Stimulated activated CD8-positive, alpha-beta memory T cell treated with anti-CD3 and anti-CD28 coated beads, Interleukin-4, amount 100 ng/mL, for 4 hours (primary cell): ENCODE measurements at places on chromosomes 2 and 18.

GRCh38 chr18:64659196-64659595, 510.3 kb upstream of the LINC00305 start:
- no peak for DNase-seq

DNA sequence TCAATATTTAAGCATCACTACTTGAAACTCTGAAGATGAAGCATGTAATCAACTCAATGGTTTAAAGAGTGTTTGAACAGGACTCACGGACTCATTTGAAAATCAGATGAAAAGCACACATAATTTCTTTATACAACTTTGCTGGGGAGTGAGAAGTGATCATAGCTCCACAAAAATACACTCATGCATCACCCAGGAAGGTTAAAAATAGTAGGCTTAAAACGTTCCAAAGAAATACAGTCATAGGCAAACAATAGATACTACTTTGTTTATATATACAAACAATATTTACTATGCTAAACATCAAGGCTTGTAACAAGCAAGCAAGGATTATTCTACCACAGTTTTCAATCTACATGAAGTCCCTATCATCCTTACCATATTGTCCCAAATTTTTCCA, 11.6 kb downstream of the HNRNPLL start:
- DNase-seq, result no peak

DNA sequence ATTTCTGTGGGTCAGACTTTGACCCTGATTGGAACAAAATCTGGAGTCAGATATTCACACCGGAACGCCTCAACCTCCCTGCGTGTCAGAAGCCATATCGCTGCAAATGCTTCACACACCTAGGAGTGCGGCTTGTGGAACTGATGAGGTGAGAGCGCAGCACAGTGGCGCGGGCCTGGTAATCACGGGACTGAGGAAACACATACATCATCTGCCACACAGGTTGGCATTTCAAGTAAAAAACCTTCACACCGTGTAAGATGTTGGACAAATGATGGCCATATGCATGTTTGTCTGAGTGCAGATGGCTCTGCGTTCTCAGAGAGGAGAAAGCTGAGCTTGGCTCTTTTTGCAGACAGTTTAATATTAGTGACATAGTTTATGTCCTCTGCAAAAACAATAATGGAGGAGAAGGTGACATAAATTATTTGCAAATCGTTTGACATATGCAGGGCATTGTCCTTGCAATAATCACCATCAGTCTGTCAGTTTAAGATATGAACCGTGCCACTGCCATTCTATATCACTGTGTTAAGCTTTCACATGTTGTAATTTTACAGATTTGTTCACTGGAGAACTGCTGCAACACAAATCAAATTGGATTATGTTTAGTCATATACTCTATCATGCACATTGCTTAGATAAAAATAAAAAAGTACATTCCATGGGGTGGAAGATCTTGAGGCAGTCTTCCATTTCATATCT, 101.4 kb downstream of the MTX2 start:
- DNase-seq, result no peak

DNA sequence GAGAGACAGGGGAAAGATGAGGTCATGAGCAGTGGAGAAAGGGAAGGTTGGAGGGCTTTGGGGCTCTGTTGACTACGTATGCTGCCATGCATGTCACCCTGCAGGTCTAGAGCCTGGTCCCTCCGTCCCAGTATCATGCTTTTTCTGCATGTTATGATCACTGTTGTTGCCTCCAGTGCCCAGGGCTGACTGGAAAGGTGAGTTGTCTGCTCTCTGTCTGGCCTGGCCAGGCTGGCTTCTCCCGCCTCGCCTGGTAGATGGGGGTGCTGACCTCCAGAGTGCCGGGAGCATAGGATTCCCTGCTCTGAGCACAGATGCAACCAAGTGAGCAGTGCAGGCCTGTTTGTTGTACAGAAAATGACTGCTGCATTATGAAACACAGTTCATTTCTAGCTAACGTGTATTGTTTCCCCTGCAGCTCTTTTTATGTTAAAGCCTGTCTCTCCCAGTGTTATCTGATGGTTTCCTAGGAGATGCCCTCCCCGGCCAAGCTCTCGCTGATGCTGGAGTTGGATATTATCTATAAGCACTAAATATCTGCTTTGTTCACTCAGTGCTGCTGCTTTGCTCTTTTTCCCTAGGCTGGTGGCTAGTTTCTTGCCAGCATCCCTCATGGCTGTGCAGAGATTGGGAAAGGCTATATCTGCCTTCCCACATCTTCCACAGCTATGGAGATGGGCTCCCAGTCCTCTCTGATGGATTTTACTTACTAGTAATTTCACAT, 158.2 kb downstream of the TDRD15 start:
- no peak for DNase-seq

DNA sequence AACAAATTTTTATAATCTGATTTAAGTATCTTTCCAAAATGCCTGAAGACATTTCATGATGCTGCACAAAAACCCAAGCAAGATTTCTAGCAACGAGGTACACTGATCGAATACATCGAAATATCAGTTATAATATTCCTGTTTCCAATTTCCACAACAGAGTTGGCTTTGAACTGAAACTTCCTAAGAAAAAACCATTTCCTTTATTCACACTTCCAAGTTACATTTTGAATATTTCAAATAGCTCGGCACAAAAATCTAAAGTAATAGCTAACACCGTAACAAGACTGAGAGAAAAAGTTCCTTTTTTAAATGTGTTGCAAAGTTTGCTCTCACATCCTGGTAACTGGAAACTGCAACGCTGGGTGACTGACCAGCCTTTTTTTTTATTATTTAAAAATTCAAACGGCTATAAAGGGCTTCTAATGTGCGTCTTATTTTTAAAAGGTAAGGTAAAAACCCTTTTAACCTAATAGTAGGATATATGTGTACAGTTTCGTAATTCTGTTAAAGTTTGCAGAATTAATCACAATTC, 1.7 kb downstream of the HNRNPLL start:
- no peak for DNase-seq

DNA sequence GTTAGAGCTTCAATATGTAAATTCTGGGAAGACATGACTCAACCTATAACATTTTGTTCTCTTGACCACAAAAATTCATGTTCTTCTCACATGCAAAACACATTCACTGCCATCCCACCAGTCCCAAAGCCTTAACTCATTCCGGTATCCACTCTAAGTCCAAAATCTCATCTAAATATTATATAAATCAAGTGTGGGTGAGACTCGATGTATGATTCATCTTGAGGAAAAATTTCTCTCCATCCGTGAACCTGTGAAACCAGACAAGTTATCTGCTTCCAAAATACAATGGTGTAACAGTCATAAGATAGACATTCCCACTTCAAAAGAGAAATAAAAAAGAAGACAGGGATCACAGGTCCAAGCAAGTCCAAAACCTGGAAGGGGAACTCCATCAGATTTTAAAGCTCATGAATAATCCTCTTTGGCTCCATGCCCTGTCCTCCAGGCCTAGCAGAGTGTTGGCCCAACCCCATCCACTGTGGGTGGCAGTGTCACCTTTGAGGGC, 101.3 kb downstream of the RAD51AP2 start:
- DNase-seq, result no peak

DNA sequence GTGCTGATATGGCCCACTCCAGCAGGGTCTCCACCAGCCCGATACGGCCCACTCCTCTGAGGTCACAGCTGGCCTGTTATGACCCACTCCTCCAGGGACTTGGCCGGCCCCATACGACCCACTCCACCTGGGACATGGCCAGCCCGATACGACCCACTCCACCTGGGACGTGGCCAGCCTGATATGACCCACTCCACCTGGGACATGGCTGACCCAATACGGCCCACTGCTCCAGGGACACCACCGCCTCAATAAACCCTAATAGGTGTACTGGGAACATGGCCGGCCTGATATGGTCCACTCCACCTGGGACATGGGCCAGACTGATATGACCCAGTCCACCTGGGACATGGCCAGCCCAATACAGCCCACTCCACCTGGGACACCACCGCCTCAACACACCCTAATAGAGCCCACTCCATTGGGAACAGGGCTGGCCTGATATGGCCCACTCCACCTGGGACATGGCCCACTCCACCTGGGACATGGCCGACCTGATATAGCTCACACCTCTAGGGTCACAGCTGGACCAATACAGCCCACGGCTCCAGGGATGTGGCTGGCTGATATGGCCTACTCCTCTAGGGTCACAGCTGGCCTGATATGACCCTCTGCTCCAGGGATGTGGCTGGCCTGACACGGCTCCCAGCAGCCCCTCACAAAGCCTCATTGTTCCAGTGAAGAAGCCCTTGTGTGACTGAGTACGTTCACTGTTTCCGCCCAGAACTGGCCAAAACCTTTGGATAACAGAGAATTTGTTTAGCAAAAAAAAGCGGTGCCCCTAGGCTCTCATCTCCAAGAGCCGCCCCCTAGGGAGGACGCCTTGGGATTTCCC, 245.6 kb downstream of the HDAC4 start:
- no peak for DNase-seq

- no peak for DNase-seq
These were observed 1608.9 kb upstream of the PIK3C3 start for GRCh38 chr18:40346146-40346545.

DNA sequence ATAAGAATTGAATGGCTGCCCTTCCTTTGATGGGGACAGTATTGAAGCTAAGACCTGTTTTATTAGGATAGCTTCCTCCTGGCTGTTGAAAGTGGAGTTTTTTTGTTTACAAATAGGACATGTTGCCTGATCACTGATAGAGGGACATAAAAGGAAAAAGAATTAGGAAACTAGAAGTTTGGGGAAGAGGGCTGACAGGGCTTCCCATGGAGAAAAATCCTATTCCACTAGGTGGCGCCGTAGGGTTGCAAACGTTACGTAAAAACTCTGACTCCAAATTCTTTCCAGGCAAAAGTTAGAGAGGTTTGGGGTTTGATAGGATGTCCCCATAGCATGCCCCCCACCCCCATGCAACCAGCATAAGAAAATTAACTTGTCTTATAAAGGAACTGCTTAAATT, 11.1 kb upstream of the RBFA start:
- no peak for DNase-seq

DNA sequence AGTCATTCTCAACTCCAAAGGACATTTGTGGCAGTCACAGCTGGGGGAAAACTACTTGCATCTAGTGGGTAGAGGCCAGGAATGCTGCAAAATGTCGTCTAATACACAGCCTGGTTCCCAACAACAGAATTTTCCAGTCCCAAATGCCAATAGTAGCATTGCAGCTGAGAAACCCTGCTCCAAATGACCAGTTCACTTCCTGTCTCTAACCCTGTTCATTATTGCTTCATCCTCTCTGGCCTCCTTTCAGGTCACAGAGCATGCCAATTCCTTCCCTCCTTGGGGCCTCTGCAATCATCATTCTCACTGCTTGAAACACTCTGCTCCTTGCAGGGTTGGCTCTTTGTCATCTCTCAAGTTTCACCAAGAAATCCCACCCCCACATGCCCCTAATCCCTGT, 139.1 kb downstream of the IRS1 start:
- DNase-seq, result no peak

- no peak for DNase-seq
These were observed 407.0 kb upstream of the CDH19 start for GRCh38 chr18:67010919-67011318.

- no peak for DNase-seq
These were observed 107.4 kb upstream of the NDUFV2 start for GRCh38 chr18:8995096-8995495.

- DNase-seq, result no peak
These were observed 481.6 kb upstream of the ACVR2A start for GRCh38 chr2:147363181-147363580.

GRCh38 chr2:27606611-27607010, 22.2 kb downstream of the CCDC121 start:
- DNase-seq, result no peak

DNA sequence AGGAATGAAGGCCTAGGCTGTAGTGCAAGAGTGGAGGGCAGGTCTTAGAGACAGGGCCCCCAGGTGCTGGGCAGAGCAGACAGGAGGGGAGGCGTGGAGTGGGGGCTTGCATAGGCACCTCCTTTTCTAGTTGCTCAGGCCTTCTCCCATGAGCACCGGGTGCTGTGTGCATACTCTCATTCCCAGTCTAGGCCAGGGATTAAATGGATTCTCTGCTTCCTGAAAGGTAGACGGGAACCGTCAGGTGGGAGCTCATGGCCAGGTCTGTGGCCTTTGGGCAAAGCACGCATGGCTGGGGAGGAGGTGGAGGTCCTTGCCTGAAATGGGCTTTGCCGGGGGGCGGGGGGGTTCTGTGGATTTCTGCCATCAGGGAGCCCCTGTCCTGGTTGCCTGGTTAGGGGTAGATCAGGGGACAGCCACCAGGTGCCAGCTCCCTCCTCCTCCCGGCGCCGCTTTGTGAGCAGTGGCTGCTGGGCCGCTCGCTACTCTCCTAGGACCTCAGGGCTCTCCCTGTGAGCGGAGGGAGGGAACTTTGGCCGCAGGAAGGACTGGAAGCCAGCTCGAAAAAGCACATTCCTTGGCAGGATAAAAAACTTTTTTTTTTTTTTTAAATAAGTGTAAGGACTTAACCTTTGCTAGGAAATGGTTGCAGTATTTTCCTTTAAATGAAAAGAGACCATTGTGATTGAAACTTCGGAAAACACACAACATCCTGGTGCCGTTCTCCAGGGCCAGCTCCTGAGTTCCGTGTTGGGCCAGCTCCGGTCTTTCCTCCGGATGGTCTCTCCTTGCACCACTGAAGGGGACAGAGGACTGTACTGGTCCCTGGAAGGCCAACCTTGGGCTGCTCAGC, 82.8 kb upstream of the HAAO start:
- DNase-seq, result no peak

DNA sequence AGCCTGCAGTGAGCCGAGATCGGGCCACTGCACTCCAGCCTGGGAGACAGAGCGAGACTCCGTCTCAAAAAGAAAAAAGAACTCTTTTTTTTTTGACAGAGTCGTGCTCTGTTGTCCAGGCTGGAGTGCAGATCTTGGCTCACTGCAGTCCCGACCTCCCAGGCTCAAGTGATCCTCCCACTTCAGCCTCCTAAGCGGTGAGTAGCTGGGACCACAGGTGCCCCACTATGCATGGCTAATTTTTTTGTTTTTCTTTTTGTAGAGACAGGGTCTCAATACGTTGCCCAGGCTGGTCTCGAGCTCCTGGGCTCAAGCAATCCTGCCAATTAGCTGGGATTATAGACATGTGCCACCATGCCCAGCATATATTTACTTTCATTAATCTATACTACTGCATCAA, 12.5 kb upstream of the INO80D start:
- no peak for DNase-seq

DNA sequence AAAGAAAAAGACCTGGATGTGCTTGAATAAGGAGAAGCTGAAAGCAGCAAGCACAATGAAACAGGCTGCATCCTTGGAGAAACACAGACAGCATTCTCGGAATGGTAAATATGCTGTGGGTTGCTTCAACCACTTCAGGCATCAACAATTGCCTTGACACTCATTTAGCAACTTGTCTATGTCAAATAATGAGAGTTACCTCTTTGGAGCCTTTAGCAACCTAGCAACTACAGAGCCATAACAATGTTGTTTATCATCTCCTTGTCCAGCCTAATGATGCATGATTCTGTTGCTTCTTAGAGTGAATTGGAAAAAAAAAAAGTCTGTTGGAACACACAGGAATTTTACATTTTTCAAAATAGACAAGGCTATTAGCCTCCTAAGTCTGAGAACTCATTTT, 410.6 kb downstream of the PIK3C3 start:
- DNase-seq, result no peak

- DNase-seq, result no peak
These were observed 65.8 kb downstream of the ARHGAP28 start for GRCh38 chr18:6795307-6795706.
